ENCODE measurements at places on chromosomes 7 and 10.
A peak's percentile ranks its signal among the peaks of the same experiment; 100 is the strongest.

DNA sequence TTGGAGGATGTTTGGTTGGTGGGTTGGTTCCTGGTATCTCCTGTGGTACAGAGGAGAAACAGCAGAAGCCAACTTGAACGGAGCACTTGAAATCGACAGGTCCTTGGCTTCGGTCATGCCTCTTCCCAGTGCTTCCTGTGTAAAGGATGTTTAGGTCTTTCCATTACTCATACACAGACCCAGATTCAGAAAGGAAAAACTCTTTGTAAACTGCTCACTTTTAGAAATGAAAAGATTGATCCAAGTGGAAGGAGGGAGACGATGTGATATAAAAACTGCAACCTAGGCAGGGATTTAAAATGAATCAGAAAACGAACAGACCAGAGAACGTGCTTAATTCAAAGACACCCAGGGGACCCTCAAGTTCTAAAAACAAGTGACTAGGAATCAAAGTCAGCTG is 338.4 kb downstream of the GALNT17 start:
- DNase-seq, result no peak

- DNase-seq, result no peak
Observed at GRCh38 chr10:132988988-132989387, 46.6 kb upstream of the CFAP46 start.

DNA sequence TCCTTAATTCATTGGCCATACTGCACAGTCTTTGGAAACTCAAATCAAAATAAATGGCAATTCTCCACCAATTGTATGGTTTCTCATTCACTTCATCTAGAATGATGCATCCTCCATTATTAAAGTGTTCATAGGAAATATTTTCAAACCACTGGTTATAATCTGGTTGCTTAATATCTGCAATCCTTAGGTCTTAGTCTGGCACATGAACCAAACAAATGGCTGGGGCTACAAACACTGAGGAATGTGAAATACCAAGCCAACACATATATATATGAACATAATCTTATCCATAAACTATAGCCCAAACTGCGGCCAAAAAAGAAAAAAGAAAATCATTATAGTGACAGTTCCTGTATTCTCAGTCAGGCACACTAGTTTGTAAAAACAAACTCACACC is 5.7 kb upstream of the MSS51 start:
- no peak for DNase-seq

- peak; percentile 16 for DNase-seq
Observed at GRCh38 chr7:32204361-32205018, 134.3 kb upstream of the PDE1C start.

GRCh38 chr7:153383781-153384180 is 624.2 kb downstream of the ACTR3B start:
- no peak for DNase-seq

DNA sequence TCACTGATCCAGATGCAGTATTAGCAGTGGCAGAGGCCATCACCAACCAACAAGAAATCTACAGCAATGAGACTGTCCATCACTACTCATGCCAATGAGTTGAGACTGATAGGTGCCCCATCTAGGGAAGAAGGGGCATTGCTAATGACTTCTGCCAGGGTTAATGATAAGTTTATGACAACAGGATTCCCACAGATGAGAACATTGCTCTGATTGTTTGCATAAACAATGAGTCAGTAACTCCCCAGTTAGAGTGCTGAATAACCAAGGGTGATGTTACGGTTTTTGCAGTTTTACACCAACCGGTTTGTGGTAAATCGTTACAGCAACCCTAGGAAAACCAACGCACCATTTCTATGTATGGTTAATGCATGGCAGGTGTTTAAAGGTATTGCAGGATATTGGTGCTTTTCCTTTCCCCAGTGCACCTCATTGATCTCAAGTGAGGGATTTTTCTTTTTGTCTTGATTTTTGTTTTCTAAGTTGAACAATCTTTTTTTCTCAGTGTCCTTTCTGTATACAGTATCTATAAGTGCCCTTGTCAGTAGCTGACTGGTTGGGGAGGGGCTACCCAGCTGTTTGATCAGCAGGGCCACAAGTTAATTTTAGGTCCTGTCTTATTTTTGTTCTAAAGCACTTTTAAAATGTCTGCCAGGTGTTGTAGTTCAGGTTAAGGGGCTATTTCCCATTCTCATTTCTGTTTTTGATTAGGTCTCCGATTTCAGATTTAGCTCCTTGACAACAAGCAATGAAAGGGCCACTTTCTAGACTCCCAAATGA is 3.9 kb upstream of the CSGALNACT2 start:
- DNase-seq, result no peak

DNA sequence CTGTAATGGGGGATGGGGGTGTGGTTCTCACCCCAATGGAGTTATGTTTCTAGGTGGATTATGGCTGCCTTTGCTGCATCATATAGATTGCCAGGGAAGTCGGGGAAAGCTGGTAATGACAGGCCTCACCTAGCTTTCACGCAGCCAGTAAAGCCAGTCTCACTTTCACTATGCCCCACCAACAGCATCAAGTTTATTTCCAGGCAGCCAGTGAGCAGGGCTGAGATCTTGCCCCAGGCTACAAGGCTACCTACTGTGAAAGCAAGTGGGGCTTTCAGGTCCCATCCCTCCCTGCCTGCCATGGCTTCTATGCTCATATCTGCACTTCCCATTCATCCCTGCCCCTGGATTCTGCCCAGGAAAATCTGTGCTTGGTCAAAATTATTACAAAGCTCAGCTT is 61.7 kb upstream of the NXPH1 start:
- no peak for DNase-seq

DNA sequence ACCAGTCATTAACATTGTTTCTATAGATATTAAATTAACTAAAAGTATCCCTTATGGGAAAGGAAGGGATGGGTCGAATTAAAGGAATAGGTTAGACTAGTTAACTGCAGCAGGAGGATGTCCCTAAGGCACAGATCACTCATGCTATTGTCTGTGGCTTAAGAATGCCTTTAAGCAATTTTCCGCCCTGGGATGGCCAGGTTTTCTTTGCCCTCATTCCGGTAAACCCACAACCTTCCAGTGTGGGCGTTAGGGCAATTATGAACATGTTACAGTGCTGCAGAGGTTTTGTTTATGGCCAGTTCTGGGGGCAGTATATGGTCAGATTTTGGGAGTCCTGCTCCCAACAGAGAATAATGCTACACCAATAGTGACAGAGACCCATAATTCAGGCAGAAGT is 139.3 kb upstream of the CDK13 start:
- no peak for DNase-seq

- DNase-seq, result no peak
Observed at GRCh38 chr10:25561758-25562157, 372.3 kb upstream of the MYO3A start.

GRCh38 chr10:98916526-98917125 is 319.0 kb downstream of the HPSE2 start:
- DNase-seq, result no peak

GRCh38 chr7:139647814-139648390 is 124.4 kb downstream of the CLEC2L start:
- no peak for DNase-seq

DNA sequence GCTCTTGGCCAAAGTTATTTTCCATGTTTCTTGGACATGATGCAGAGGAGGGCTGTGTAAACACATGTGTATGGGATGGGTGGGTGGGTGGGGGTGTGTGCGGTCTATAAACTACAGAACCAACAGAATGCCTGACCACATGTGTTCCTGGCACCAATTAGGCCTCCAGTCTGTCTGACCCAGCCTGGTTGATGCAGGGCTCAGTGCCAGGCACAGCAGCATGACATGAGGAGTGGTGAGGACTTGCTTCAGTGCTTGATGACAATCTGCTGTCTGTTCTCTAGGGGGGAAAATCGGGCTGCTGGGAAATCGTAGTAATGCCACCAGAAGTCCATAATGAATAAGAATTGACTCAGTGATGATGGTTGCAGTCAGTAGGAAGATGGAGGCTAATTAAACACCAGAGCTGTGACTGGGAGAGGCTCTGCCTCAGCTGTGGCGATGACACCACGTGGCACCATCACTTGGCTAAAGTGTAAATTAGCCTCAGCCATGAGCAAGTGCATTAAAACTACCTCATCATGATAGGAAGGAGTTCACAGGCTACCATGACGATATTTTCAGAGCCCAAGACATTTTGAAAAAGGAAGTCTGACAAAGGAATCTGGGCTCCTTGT is 260.1 kb upstream of the PODXL start:
- DNase-seq, result no peak

DNA sequence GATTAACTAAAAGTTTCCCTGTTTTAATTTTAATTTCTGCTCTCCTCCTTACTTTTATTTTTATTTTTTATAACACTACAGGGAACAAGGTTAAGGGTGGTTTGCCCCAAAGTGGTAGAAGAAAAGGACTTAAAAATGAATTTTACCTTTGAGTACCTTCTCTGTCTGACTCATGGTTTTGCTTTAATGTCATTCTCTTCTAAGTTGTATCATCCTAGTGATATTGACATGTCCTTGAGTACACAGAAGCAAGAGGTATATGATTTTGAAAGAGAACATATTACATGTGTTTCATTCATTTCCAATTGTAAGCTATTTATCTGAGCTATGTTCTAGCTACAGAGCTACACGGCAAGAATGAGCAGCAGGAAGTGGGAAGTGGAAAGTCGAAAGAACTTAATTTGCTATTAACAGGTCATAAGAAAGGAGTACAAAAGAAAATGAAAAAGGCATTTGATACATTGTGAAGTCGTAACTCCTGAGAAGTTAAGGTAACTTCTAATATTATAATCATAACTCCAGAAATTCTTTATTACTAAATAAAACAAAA is 112.5 kb downstream of the SEMA3A start:
- DNase-seq, result no peak

- DNase-seq, result no peak
Observed at GRCh38 chr10:101995451-101996063, 60.4 kb downstream of the ARMH3 start.

DNA sequence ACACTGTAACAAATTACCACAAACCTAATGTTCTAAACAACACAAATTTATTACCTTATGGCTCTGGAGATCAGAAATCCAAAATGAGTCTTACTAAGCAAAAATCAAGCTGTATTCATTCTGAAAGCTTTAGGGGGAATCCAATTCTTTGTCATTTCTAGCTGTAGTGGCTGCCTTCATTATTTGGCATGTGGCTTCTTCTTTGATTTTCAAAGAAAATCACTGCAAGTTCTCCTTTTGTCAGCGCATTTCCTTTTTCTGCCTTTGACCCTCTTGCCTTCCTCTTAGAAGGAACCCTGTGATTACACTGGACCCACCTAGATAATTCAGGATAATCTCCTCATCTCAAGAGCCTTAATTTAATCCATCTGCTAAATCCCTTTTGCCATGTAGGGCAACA is 36.9 kb downstream of the ZPBP start:
- DNase-seq, result no peak

DNA sequence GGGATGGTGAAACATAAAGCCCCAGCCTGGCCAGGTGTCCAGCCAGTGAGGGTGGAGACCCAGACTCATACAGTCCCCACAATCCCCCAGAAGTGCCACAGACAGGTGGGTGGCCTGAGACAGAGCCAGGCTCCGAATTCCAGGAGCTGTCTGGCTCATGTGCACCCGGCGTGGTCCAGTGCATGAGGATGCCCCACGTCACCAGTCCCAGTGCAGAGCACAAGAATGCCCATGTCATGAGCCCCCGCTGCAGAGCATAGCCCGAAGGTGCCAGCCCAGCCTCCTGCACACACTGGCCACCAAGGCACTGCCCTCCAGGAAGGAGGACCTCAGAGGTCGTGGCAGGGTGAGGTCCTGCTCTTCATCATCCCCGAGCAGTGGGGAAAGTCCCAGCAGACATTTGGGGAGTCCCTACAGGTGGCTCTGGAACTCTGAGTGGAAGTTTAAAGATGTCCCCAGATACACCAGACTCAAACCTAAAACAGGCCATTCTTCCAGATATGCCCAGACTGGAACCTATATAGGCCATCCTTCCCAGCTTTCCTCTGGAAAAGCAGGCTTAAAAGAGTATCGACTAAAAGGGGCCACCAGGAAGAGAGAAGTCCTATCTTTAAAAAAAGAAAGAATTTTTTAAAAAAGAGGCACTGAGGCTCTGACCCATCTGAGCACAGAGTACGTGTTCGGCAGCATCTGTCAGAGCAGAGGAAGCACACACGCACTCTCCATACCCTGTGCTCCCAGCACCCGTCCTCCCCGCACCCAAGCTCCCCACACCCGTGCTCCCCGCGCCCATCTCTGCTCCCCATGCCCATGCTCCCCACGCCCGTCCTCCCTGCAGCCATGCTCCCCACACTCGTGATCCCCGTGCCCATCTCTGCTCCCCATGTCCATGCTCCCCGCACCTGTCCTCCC is 11.5 kb downstream of the DIP2C start:
- no peak for DNase-seq

GRCh38 chr10:75894761-75895160 is 463.3 kb downstream of the LRMDA start:
- no peak for DNase-seq

GRCh38 chr7:151940048-151940811 is 16.0 kb upstream of the GALNTL5 start:
- no peak for DNase-seq

GRCh38 chr7:148014541-148014940 is 576.0 kb upstream of the C7orf33 start:
- DNase-seq, result peak; percentile 34

- no peak for DNase-seq
Observed at GRCh38 chr10:37703833-37704382, 153.5 kb downstream of the ZNF248 start.

- DNase-seq, result no peak
Observed at GRCh38 chr7:81506609-81507008, 263.2 kb downstream of the HGF start.

DNA sequence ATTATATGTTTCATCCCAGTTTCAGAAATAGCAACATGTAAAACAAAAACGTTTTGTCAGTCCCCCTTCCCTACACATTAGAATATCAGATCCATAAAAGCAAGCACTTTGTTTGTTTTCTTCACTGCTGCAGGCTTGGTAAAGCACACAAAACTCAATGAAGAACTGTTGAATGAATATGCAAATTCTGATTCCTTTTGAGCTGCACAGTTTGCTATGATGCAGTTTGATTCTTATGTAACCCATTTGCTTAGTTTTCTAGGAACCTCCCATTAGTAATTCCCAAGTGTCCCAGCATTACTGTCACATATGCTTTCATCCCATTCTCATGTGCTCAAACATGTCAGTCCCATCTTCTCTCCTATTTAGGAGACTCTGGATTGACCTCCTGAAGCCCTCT is 26.1 kb upstream of the CHCHD3 start:
- DNase-seq, result no peak

GRCh38 chr7:103524042-103524907 is 78.3 kb upstream of the SLC26A5 start:
- no peak for DNase-seq

GRCh38 chr7:38873433-38873832 is 35.6 kb downstream of the VPS41 start:
- no peak for DNase-seq

DNA sequence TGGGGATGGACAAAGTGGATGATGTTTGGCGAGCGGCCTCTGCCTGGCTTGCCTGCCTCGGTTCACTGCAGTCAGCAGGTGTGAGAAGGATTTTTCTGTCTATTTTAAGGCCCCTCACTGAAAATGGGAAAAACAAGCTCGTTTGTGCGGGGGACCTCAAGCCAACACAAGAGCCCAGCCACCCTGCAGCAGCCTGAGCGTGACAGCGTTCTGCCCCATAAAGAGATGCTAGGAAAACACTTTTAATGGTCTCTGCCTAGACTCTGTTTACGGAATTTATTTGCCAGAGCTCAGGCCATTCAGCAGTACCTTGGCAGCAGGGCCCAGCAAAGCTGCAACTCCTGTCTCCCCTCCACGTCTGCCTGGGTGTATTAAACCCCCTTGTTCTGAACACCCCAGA is 131.7 kb downstream of the GRK5 start:
- DNase-seq, result no peak
